ENCODE measurements at places on chromosomes 12 and 14.
A peak's percentile ranks its signal among the peaks of the same experiment; 100 is the strongest.

GRCh38 chr14:99304208-99304607, 32.2 kb upstream of the BCL11B start:
- DNase-seq, result no peak

DNA sequence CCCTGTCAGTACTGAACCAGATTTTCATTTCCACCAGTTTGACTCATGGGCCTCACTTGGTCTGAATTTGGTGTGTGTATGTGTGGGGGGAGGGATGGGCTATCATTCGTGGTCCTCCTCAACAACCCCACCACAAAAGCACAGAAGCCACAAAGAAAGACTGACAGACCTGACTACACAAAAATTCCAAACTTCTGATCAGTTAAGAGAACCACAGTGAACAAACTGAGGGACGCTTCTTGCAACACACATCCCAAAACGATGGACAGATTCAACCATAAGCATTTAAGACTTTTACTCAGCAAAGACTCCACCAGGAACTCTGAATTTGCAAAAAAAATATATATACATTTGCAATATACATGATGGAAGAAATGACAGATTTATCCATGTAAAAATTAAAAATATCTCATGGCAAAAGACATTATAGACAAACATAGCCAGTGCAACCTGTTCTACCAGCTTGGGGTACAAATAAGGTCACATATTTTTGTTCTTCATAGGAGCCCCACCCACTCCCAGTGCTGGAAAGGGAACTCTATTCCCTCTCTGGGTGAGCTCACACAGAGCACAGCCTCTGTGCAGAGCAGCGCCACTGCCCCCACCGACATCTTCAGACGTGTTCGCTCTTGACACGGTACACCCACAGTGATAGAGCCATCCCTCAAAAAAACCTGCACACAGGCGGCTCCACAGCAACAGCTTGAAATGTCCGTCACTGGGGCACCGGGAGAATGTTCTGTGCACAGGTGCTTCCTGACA, 49.7 kb downstream of the JAG2 start:
- DNase-seq, result no peak

GRCh38 chr14:72568296-72568992, 325.5 kb downstream of the DPF3 start:
- no peak for DNase-seq

DNA sequence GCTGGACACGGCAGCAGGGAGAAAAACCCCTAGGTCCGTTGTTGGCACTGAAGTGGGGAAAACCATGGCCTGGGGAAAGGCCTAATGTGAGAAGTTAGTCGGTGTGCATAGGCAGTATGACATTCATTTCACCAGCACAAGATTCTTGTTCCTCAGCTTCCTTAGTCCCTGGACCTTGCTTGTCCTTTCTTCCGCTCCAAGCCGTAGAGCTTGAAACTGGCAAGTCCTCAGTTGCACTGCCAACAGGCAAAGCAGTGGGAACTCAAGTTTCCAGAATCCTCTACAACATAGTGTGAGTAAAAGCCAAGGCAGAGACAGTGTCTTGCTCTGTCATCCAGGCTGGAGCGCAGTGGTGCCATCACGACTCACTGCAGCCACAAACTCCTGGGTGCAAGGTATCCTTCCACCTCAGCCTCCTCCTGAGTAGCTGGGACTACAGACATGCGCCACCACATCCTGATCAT, 138.5 kb upstream of the AMIGO2 start:
- no peak for DNase-seq

DNA sequence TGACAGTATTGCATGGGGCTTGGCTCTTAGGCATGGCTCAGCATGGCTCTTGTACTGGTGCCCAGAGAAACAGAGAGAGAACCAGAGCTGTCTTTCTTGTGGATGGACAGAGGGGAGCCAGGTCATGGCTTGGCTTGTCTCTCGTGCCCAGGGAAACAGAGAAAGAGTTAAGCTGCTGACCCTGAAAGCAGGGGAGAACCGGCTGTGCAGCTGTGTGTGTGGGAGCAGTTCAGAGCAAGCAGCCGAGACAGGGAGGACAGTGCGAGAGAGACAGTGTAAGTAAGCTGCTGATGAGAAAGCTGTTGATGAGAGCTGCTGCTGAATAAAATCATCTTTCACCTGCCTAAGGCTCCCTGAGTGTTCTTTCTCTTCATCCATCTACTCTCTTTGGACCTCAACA, 61.3 kb upstream of the DDHD1 start:
- DNase-seq, result no peak

- no peak for DNase-seq
These were observed 668 bp downstream of the APPL2 start for GRCh38 chr12:105235281-105235731.

DNA sequence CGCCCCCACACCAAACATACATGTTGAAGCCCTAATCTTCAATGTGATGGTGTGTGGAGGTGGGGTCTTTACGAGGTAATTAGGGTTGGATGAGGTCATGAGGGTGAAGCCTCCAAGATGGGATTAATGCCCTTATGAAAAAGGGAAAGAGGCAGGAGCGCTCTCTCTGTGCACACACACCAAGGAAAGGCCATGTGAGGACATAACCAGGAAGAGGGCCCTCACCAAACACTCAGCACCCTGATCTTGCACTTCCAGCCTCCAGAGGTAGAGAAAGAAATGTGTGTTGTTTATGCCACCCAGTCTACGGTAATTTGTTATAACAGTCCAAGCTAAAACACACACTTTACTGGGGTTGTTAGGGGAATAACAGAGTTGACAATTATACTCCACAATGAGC, 14.6 kb upstream of the PITPNM2 start:
- no peak for DNase-seq

DNA sequence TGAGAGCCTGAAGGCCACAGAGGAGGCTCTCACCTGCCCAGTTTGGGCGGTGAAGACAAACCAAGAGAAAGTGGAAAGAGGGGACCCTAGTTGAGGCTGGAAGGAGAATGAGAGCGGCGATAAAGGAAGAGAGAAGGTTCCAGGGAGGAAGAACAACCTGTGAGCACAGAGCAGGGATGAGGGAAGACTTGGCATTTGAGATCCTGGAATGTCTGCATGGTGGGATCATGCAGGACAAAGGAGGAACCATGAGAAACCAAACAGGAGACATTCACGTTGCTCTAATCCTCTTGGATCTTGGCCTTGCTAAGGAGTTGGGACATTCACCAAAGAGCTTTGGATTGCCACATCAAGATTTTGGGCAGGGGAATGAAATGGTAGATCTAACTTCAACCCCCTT, 22.9 kb upstream of the RBM19 start:
- no peak for DNase-seq

DNA sequence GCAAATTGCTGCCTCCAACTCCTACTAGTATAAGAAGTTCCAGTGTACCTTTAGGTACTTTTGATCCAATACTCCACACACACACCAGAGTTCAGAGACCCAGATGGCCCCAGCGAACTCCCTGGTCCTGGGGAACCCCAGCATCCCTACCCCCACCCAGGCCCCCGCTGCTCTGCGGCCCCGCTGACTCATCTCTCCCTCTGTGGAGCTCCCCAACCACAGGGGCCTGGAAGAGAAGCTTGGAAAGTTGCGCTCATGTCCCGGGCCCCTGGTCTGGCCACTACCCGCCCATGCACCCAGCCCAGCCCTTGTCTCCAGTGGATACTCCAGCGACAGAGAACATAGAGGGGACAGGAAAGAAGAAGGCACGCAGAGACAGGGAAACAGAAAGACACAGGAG, 4.2 kb upstream of the SP7 start:
- DNase-seq, result no peak

GRCh38 chr14:45068396-45068795, 15.5 kb upstream of the PRPF39 start:
- DNase-seq, result no peak

DNA sequence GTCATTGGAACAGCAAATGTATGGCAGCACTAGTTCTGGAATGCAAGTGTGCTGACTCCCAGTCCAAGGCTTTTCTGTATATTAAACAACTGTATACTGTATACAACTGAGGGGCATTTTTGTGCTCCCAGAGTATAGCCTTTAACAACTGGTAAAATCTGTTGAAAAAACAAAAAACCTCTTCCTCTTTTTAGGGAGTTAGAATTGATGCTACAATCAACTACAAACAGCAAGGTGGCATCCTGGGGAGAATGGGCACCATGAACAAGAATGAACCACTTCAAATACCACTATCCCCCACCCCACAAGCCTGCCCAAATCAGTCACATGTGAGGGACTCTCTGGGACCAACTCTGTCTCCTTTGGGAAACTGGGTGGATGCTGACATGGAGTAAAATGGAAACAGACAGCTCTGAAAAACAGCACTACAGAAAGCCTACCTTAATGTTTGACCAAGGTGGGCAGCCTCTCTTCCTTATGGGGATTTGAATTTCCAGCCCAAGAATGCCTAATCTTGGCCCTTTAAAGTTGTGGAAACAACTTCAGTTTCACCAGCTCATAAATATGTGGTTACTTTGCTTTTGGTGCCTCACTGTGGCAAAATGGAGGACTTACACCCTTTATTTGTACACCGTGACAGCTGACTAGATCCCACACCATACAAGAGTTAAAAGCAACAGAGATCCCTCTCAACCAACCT, 7.5 kb downstream of the VTI1B start:
- DNase-seq, result peak; percentile 26

DNA sequence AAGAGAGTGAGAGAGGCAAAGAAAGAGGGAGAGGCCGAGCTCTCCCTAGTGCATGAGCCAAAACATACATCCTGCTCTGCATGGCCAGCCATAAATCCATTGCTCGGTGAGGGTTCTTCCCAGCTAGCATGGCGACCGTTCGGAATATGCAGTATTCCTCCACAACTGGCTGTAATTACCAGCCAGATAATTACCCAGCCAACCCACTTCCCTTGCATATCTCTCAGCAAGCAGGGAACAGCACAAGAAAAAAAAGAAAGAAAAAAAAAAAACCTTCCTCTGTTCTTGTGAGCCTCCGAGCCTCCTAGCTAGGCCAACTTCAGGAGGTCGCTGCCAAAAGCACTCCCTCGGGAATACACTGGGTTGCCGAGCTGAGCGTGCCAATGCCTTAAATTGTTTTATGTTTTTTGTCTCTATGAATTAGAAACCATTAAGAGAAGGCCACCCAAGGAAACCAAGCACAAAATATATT, 567.9 kb downstream of the MED13L start:
- DNase-seq, result no peak

- no peak for DNase-seq
These were observed 10.7 kb upstream of the NXPH4 start for GRCh38 chr12:57205931-57206330.

GRCh38 chr12:6524648-6525047, 9.7 kb upstream of the GAPDH start:
- DNase-seq, result no peak

DNA sequence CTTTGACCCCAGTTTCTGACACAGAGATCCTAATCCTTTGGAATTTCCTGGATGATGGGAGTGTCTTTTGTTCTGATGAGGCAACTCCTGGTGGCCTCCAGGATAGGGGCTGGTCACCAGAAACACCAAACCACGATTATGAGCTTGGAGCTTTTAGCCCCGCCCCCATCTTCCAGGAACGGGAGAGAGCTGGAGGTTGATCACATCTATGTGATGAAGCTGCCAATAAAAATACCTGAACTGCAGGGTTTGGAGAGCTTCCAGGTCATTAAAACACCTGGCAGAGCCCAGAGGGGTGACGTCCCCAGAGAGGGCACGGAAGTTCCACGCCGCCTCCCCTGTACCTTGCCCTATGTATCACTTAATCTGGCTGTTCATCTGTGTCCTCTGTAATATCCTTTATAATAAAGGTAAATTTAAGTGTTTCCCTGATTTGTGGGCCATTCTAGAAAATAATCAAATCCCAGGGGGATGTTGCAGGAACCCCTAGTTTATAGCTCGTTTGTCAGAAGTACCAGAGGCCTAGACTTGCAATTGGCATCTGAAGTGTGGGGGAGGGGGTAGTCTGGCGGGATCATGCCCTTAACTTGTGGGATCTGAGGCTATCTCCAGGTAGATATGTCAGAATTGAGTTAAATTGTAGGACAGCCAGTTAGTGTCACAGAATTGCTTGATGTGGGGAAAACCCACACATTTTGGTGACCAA, 21.2 kb downstream of the APPL2 start:
- no peak for DNase-seq

GRCh38 chr14:36091096-36091495, 85.4 kb downstream of the PTCSC3 start:
- no peak for DNase-seq

GRCh38 chr14:24634158-24634557, at the start of gene GZMB:
TSS of gene GZMB (minus strand) at chr14:24634190. CDS start at chr14:24634160, 30 bp downstream.
- DNase-seq, result no peak

GRCh38 chr12:25977047-25977446, 18.6 kb downstream of the RASSF8 start:
- no peak for DNase-seq

DNA sequence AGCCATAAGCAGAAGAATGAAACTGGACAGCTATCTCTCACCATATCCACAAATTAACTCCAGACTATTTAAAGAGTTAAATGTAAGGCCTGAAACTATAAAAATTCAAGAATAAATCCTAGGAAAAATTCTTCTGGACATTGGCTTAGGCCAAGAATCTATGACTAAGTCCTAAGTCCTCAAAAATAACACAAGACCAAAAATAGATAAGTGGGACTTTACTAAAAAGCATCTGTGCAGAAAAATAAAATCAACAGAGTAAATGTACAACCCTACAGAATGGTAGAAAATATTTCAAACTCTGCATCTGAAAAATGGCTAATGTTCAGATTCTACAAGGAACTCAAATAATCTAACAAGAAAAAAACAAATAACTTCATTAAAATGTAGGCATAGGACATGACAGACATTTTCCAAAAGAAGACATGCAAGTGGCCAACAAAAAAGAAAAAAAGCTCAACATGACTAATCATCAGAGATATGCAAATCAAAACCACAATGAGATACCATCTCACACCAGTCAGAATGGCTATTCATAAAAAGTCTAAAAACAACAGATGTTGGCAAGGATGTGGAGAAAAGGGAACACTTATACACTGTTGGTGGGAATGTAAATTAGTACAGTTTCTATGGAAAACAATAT, 61.0 kb upstream of the PPFIA2 start:
- no peak for DNase-seq

GRCh38 chr12:77388445-77389265, 323.3 kb upstream of the E2F7 start:
- no peak for DNase-seq

DNA sequence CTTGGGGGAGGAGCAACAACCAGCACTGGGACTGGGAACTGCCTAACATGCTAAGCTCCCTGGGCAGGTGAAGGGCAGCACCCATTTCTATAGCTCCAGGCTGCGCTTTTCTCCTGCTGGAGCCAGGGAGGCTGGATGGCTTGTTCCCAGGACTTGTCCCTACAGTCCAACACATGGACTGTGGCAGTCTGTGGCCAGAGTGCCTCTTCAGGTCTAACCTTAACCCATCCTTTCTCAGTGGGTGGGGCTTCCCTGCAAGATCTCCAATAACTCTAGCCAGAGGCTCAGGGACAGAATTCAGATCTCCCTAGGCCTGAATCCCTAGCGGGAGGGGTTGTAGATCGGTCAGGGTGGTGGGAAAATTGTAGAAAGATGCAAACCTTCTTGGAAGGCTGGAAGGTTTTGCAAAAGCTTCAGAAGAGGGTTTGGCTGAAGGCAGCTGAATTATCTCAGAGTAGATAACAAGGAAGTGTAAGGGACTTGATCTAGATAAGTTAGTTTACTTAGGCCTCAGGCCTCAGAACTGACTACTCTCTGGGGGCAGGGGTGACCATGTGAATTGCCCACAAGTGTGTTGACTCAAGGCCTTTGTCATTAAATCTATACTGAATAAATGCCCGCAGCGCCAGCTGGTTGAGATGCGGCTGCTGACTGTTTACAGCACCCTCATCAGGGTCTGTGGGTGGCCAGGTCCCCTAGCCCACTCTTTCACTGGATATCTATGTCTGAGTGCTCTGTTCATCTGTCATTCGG, 60.7 kb downstream of the SSPN start:
- no peak for DNase-seq

- DNase-seq, result no peak
These were observed 18.4 kb downstream of the FGD6 start for GRCh38 chr12:95198914-95199313.

- DNase-seq, result no peak
These were observed 135.8 kb upstream of the SCAF11 start for GRCh38 chr12:46126050-46126727.

Measured in forelimb muscle (tissue), 1 donor.